Activated naive CD8-positive, alpha-beta T cell treated with anti-CD3 and anti-CD28 coated beads, Interleukin-2, amount 10 ng/mL, durations not matched to agents 7 days and 5 days (primary cell): ENCODE measurements at places on chromosomes 2 and 18. TPM values are rescaled to one million over a fixed set of nuclear protein-coding genes. Genes with fewer than 3 reads are reported as not detected.

Gene TFPI
- not detected for total RNA-seq

Gene DLX1
- not detected for total RNA-seq

Gene SKOR2
- total RNA-seq = not detected

GRCh38 chr2:134195341-134195740, 58.5 kb upstream of the MGAT5 start:
- DNase-seq = no peak

DNA sequence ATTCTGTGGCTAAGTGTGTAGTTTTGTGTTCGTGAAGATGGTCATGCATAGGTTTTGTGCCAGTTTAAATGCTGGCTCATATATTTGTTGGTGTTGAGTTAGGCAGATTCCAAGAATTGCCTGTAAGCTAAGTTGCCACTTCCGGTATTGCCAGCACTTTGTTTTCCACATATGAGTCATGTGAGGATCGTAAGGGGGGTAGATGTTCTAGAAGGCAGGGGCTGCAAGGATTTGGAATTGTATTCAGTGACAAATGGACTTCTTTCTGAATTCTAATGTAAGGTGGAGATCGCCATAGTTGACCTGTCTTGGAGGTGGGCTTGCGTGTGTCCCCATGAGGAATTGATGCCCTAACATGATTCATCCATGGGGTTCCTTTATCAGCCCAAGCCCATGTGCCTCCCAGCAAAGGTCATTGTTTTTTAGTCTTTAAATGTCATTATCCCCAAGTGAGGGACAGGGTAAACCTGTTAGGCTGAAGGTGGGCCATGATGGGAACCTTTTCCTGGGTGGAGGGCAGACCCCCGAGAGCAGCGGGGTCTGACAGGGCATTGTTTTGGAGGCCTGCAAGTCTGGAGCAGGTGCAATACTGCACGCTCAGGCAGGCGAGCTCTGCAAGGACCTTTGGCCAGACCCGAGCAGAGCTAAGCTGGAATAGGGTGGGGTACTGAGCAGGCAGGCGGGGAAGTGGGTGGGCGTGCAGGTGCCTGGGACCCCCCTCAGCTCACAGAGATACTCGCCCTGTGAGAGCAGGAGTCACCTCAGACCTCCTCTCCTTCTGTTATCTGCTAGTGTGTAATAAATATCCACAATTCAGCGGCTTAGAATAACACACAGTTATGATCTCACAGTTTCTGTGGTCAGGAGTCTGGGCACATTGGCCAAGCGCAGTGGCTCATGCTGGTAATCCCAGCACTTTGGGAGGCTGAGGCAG, 77.4 kb downstream of the LRRFIP1 start:
- no peak for DNase-seq

DNA sequence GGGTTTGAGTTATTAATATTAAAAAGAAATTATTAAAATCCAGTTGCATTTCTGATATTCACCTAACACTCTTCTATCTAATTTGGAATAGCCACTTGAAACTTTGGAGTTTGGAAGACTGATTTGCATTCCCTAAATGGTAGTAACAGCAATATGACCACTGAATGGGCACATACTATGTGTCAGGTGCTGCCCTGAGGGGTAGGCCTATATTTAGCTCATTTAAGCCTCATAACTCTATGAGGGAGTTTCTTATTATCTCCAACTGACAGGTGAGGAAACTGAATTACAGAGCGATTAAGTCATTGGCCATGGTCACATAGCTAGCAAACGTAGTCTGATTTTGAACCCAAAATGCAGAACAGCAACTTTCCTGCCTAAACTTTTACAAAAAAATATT, 77.3 kb downstream of the VWA3B start:
- DNase-seq = no peak

DNA sequence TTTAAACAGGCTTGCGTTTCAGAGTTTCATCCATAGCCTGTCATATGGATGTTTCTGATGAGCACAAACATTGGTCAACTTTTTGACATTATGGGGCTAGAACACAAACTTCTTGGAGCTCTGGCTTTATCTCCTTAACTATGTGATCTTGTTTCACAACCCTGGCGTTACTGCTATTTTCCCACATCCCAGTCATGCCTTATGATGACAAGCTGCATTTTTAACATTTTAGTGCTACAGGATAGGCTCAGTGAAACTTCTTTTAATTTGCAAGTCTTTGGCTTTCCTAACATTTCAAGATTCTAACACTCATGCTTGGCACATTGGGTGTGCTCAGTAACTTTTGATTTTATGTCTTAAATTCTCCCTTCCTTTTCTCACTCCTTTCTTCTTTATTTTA, 21.0 kb upstream of the PDE1A start:
- no peak for DNase-seq

GRCh38 chr2:174729797-174730697, 34.2 kb downstream of the CHRNA1 start:
- peak; percentile 57 for DNase-seq

DNA sequence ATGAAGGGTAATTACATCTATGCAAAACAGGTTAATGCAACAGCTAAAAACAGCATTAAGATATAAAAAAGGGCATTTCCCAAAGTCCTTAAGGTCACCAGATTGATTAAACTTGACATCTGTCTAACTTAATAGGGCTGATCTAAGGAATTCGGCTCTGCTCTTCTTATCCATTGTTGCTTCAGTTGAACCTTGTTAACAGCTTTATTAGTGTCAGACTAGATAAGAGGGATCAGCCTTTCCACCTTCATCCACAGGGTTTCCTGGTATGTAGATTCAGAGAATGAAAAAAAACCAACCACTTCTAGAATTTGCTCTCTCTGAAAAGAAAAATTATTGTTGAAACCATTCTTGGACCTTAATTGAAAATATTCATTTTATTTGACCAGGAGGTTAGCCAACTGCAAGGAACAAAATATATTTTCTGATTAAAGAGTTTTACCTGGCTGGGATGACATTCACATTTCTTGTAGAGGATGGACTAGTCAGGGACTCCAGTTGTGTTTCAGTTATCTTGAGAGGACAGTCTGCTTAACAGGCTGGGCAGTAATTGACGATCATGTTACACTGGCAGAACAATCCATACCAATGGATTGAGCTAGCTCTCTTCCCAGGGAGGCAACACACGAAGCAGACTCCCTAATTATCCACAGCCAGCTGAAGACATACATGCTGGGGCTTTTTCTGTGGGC, 357.4 kb upstream of the ACVR2A start:
- DNase-seq = no peak

GRCh38 chr2:188561473-188561979, 269.9 kb downstream of the GULP1 start:
- DNase-seq = no peak

- peak; percentile 45 for DNase-seq
These were observed 4.8 kb downstream of the NEU4 start for GRCh38 chr2:241813644-241814392.

GRCh38 chr2:228646061-228646460, 464.6 kb upstream of the SPHKAP start:
- DNase-seq = no peak
